ENCODE measurements at places on chromosomes 2 and 18.

DNA sequence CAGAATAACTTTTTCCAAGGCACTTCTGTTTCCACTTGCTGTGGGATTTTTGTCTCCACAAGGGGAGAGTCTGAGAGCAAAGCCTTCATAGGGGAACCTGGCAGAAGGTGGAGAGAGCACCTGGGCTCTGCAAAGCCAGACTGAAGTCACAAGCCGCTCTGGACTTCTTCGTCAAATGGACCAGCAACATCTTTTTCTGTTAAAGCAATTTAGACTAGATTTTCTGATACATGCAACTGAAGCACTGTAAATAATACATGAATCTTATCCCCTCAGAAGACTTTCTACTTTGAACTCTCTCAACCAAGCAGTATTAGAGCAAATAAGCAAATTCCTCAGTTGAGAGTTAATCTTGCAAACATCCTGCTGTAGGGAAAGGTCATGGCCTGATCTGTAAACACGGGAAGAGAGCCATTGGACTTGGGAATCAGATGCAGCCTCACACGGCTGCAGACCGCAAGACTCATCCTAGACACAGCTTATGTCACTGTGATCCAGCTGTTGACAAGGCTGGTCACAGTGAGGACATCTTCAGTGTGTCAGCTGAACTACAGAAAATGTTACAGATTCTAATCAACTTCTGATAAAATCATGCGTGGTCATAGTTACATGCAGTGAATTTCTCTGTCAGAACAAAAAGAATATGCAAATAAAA lies 3.2 kb downstream of the SH3YL1 start:
- no peak for DNase-seq

GRCh38 chr2:219560037-219560892 lies 11.1 kb downstream of the OBSL1 start:
- no peak for DNase-seq

GRCh38 chr2:84939426-84940087 lies 31.4 kb upstream of the KCMF1 start:
- DNase-seq = peak; percentile 72

GRCh38 chr2:136238286-136239078 lies 120.5 kb upstream of the CXCR4 start:
- no peak for DNase-seq

- DNase-seq = no peak
Measured at GRCh38 chr2:159455330-159455918, 160.9 kb downstream of the BAZ2B start.

All from stimulated activated CD4-positive, alpha-beta T cell treated with anti-CD3 and anti-CD28 coated beads, Interleukin-12 subunit alpha, Interleukin-12 subunit beta, amount 100 ng/mL, for 48 hours (primary cell).